ENCODE measurements at places on chromosomes 2 and 18.

- no peak for DNase-seq
Observed at GRCh38 chr2:209463226-209463625, 39.4 kb downstream of the MAP2 start.

DNA sequence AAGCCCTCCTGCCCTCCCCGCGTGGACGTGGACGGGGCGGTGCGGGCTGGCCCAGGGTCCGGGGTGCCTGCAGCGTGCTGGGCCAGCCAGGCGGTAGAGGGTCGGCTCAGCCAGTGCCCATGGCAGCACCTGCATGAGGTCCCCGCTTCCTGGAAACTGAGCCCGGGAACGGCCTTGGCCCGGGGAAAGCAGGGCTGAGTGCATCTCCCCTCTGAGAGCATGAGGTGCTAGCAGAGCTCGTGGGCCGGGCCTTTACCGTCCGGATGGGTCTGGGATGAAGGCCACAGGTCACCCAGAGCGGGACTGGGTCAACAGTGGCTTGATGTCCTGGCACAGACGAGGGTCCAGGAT lies 39.8 kb downstream of the TSHZ1 start:
- no peak for DNase-seq

GRCh38 chr2:217415316-217415715 lies 555.5 kb upstream of the TNP1 start:
- no peak for DNase-seq

DNA sequence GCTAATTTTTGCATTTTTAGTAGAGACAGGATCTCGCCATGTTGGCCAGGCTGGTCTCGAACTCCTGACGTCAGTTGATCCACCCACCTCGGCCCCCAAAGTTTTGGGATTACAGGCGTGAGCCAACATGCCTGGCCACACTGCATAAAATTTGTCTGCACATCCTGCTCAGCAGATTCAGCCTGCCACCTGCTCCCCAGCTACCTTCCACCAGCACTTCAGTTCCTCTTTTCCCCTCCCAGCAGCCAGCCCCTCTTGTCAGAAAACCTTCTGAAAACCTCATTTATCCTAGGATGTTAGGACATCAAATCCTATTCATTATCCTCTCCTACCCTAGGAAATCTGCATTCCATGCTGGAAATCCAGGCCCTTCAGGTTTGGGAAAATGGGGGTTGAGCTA lies 99.4 kb upstream of the STPG4 start:
- no peak for DNase-seq

DNA sequence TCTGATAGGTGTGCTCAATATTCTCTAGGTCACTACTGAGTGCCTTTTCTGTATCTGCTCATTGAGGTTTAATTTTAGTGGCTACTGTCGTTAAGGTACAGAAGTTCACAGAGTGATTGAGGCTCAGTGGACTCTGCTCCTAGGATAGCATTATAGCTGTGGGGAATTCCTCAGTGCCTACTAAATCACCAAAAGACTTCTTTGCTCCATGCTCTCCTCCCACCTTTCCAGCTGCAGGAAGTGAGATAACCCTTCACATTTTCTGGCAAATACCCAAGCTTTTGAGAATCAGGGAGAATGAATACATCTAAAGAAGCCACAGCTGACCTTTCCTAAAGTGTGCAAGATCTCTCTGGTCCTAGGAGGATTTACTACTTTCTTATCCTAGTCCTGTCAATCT lies 95.2 kb upstream of the FSIP2 start:
- DNase-seq = no peak

- no peak for DNase-seq
Observed at GRCh38 chr2:222823183-222823930, 37.5 kb upstream of the ACSL3 start.

DNA sequence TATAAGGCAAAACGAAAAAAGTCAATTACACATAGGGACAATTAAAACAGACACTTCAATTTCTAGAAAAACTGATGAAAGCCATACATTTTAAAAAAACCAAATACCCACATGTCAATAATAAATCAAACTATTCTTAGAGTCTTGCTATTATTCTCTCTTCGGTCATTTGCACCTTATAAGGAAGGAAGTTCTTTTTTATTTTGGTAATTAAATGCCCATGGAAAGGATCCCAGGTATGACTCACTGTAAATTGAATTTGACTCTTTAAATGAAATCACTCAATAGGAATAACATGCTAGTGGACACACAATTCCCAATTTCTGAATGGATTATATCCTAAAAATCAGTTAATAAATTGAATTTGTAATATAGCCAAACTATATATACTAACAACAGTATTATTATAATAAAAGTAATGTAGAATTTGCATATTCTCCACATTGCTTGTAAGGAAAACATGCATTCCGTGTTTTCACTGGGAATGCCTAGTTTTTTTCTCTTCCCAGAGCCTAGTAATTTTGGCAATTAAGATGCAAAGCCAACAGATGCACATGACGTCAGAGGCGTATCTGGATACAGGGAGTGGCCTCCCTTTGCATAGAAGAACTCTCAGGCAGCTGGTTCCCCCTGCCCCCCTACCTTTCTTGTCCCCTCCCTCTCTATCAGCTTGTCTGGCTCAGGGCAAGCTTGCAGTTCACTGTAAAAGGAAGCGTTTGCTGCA lies 153.5 kb upstream of the PGAP1 start:
- no peak for DNase-seq

DNA sequence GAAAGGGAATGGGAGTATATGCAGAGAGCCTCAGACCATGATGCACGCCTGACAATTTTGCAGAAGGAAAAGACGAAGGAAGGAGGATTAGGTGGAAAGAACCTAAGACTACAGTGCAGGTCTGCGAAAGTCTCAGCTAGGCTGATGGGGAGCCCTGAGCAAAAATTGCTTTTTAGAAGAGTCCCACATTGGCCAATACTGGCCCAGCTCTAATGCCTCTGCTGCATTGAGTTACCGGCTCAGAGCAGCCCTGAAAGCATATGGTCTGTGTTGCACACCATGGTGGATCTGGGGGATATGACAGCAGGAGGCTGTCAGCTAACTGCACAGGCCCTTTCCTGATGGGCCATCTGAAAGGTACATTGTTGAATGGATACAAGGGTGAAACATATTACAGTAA lies 48.3 kb upstream of the CAVIN2 start:
- no peak for DNase-seq

- DNase-seq = no peak
Observed at GRCh38 chr2:85131116-85131515, 2.1 kb upstream of the TCF7L1 start.

GRCh38 chr2:213740453-213740852 lies 456.2 kb downstream of the SPAG16 start:
- no peak for DNase-seq

- no peak for DNase-seq
Observed at GRCh38 chr2:62964050-62964449, 86.6 kb upstream of the OTX1 start.

DNA sequence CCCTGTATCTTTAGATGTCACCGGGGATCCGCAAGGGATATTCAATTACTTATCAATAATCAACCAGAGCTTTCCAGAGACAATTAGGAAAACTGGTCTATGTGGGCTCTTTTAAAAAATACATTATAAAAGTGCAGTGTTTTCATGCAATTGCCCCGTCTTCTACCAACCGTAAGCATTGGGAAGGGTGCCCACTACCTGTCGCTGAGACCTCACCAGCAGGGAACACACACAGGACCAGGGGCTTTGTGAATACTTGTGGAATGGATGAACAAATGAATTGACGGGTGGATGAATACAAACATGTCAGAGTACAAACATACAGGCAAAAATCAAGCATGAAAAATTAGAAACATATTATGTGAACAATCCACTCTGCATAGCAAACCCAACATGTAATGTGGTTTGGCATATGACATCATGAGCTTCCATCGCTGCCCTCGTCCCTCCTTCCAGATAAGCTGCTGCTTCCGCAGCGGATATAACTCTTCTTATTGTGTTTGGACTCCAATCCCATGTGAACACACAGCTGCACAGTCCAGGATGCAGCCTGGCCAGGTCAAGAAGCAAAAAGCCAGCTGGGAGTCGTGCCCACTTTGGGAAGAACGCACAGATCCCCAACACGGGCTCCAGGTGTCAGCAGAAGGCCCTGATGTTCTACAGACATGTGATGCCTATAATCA lies 5.3 kb downstream of the FHL2 start:
- no peak for DNase-seq

DNA sequence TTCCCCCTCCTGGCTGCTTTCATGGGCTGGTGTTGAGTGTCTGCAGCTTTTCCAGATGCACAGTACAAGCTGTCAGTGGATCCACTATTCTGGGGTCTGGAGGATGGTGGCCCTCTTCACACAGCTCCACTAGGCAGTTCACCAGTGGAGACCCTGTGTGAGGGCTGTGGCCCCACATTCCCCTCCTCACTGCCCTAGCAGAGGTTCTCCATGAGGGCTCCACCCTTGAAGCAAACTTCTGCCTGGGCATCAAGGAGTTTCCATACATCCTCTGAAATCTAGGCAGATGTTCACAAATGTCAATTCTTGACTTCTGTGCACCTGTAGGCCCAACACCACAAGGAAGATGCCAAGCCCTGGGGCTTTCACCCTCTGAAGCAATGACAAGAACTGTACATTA lies 1386.2 kb upstream of the ACVR2A start:
- no peak for DNase-seq

- no peak for DNase-seq
Observed at GRCh38 chr2:164069540-164069939, 333.7 kb upstream of the FIGN start.

DNA sequence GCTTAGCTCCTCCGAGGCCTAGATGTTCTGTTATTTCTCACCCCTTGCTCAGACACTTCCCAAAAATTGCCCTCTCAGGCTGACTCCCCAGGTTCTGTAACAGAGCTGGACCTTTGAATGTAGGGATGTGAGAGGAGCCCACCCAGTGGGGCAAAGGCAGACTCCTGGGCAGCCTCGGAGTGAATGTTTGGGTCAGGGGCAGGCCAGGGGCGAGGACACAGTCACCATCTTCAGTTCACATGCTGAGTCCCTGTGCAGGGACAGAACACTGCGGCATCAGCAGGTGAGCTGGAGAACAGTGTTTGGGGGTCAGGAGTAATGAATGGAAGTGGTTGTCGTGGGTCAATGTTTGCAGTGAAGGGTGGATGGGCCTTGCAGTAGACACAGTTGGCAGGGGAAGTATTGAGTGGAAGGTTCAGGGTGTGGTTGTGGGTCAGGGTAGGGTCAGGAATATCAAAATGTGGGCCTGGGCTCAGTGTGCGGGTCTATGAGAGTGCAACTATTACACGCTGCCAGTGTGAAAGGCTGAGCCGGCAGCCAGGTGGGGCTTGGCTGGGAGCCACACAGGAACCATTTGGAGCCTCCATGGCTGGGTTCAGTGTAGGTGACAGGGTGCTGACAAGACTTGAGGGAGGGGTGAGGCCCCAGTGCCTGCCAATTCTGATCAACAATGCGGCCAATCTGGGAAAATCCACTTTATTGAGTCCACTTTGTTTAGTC lies 4.4 kb downstream of the IHH start:
- DNase-seq = no peak

DNA sequence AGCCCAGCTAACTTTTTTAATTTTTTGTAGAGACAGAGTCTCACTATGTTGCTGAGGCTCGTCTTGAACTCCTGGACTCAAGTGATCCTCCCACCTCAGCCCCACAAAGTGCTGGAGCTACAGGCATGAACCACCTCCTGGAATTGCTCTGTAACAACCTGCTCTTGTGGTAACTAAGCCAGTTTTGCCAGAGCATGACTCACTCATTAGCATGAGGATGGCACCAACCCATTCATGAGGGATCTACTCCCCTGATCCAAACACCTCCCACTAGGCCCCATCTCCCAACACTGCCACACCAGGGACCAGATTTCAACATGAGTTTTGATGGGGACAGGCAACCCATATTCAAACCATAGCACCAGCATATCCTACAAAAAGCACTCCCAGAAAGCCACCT lies 348.9 kb upstream of the RAB12 start:
- no peak for DNase-seq

DNA sequence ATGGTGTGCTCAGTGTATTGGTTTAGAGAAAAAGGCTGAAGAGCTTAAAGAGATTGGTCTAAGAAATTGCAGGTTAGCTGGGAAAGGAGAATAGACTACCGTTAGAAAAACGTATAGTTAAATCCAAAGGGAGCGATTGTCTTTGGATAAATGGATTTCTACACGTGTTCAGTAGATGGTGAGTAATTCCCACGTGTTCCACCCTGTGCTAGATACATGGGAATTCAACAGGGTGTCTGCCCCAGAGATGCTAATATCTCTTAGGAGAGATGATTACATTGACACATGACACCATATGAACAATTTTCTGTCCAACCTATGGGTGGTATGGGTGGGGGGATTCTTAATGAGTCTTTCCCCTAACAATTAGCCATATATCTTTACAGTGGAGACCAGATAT lies 99.8 kb downstream of the TDRD15 start:
- no peak for DNase-seq

DNA sequence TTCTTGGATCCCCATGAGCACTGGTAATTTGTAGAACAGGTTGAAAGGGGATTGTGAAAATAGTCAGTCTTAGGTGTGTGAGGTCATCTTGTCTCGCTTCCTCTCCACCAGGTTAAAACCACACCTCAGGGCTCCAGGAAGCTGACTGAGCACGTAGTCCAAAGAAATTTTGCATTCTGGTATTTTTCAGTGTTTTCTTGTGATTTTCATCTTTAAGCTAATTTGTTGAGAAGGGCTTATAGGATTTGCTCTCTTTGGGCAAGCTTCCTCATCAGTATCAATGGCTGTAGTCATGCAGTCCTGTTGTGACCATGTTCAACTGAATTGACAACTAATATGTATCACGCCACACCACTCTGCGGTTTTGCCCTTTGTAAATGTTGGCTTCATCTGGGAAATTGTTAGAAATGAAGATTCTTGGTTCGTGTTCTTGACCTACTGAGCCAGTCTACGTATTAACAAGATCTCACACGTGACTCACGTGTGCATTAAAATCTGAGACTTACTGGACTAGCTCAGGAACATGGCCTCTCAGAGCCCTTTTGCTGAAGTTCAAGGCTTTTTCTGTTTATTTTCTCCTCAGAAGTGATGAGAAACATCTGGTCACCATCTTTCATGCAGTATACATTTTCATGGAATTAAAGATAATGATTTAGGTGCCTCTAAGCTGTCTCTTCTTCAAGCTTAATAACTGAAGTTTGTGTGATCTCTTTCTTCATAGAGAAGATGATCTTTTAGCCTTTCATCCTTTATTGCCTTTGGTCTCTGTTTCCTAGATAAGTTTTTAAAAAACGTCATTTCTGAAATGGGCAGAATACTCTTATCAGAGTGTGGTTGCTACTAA lies 32.8 kb downstream of the FMNL2 start:
- no peak for DNase-seq

- DNase-seq = no peak
Observed at GRCh38 chr2:18444806-18445205, 115.6 kb downstream of the RDH14 start.

- DNase-seq = no peak
Observed at GRCh38 chr2:202495230-202495604, 119.1 kb downstream of the BMPR2 start.

GRCh38 chr2:33216508-33217182 lies 259.8 kb upstream of the RASGRP3 start:
- DNase-seq = no peak

- no peak for DNase-seq
Observed at GRCh38 chr18:9860682-9861081, 25.1 kb upstream of the TXNDC2 start.

Measured in GM19239 (cell line).